NB4 (cell line): ENCODE measurements at places on chromosomes 5 and 9.

- no peak for DNase-seq
Measured at GRCh38 chr5:81226949-81227348, 6.2 kb upstream of the CKMT2 start.

DNA sequence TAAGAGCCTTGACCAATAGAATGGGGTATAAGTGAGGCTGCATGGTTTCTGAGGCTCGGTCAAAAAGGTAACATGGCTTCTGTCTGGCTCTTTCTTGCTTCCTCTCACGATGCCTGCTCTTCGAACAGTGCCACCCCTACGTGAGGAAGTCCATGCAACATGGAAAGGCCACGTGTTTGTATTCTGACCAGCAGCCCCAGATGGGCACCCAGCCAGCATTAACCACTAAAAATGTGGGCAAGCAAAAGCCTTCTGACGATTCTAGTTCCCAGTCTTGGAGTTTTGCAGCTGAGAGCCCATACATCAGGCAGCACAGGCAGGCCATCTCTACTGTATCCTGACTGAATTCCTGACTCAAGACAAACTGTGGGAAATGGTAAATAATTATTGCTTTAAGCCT, 24.2 kb upstream of the NREP start:
- no peak for DNase-seq

DNA sequence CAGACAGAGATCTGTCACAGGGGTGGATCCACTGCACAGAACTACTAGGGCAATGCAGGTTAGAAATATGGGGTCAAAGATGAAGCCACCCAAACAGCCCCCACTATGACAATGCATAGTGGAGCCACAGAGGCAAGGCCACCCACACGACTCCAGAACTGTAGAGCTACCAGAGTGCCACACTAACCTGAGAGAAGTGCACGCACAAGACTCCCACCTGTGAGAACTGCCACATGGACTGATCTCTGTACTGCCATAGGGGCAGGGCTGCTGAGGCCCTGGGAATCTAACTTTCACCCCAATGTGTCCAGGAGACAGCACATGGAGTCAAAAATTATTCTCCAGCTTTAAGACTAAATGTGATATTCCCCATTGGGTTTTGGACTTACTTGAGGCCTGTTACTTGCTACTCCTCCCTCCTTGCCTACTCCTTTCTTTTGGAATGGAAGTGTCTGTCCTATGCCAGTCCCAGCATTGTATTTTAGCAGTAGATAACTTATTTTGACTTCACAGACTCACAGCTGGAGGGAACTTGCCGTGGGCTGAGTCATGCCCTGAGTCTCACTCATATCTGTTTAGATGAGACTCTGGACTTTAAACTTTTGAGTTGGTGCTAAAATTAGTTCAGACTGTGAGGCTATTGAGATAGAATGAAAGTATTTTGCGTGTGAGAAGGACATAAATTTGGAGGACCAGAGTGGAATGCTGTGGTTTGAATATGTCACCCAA, 853.3 kb downstream of the MAT2B start:
- DNase-seq: no peak

DNA sequence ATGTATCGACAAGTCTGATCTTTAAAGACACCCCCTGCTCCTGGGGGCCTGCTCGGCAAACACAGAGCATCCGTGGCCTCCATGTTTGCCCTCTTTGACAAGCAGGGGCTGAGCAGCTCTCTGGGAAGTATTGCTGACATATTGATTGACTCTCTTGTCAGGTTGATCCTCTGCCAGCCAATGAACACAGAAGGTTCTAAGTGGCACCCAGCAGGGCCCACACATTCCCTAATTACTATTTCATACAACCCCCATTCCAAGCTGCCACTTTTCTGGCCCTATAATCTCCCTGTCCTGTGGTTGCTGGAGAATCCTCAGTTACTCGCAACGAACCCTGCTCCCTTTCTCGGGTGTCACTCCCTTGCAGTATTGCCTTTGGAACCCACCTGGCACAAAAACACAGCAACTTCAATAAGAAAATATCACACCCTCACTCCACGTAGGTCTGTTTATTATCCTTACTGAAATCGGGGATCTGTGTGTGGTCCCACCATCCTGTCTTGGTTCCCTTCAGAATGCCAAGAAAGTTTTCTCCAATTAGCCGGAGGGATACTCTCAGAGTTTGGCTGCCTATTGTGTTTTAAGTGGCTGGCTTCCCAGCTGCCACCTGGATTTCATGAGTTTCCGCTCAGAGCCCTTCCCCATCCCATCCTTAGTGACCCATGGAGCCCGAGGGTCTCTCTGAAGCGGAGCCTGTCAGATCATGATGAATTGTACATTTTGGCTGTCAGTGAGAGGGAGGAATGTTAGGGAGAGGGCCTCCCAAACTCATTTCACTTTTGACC, 249.0 kb upstream of the WWC1 start:
- DNase-seq: no peak

DNA sequence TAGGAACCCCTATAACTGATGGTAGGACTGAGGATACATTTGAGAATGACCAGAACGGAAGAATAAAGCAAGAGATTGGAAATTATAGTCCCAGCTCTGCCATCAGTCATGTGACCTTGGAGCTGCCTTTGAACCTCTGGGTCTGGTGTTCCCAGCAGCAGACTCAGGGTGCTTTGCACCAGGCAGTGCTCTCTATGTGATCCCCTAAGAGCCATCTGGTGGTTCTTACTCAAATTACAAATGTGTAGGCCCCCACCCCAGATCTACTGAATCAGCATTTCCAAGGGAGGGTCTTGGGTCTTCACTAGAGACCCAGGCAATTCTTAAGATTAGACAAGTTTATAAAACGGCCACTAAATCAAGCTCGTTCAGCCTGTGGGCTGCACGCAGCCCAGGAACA, 40.2 kb upstream of the PRDM12 start:
- no peak for DNase-seq

DNA sequence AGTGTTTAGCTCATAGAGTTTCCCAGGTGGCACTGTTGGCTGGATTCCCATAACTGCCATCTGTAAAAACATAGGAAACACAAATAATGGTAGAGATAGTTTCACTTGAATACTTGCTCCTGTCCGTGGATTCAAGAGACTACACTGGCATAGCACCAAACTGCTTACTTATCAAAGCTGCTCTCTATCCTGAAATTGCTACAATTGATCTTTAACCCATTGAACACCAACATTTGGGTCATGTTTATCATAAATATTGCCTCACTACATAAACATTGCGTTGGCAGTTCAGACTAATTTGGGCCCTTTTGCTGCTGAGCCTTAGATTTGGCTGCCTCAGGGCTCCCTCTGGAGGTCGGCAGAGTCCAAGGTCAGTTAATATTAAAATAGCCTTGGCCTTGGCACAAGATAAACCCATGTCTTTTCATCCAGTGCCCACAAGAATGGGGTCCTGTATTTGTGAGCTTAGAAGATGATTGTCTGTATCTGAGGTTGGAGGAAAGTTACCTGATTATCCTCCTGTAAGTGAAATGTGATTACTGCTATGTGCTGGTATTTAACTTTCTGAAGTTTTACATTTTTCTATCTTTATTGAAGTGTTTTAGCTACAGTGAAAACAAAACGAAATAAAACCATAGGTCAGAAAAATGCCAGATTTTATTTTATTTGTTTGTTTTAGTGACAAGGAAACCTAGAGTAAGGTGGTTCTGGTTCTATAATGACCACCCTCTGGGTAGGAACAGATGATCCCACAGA, 4.0 kb upstream of the RANBP3L start:
- peak; percentile 71 for DNase-seq

DNA sequence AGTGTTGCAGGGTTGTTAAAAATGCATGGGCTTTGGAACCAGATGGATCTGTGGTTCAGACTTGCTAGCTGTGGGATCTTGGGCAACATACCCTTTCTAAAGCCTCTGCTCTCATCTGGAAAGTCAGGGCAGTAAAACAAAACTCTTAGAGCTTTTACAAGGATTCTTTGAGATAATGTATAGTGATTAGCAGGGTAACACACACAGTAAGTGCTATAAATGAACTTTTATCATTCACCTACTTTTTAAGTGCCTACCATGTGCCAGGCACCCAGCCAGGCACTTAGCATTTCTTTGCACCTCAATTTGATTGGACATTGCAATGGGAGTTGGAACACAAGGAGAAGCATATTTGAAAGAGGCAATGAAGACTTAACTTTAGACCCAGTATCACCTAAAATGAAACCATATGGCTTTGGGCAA, 208.6 kb upstream of the PAPPA start:
- DNase-seq: no peak

DNA sequence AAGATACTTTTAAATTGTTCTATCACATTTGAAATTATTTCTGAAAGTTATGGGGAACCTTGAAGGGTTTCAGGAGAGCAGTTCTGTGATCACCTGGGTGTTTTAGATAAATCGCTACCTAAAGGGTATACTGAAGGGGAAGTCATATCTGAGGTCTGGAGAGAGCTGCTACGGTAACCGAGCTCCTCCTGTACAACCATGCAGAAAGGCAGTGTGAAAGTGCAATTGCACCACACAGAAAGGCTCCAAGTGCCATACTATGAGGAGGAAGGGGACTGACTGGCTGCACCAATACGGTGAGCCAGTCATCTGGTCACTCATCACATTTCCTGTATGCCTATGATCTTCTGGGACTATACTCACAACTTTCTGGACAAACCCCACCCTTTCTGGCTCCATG, 241.4 kb upstream of the SLC24A2 start:
- DNase-seq: no peak

DNA sequence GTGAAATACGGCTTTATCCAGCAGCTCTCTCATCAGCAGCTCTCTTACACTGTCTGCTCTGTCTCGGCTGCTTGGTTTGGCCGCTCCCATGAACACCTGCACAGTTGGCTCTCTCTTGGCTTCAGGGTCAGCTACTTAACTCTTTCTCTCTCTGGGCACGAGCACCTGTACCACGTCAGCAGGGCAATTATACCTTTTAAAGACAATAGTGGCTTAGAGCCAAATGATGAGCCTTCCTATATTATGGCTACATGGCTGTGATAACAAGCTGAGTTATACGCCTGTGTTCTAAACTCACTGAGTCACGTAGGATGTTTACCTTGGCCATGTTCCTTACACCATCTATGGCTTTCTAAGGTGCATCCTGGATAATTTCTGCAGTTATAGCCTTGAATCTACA, 69.2 kb upstream of the CTNND2 start:
- no peak for DNase-seq

DNA sequence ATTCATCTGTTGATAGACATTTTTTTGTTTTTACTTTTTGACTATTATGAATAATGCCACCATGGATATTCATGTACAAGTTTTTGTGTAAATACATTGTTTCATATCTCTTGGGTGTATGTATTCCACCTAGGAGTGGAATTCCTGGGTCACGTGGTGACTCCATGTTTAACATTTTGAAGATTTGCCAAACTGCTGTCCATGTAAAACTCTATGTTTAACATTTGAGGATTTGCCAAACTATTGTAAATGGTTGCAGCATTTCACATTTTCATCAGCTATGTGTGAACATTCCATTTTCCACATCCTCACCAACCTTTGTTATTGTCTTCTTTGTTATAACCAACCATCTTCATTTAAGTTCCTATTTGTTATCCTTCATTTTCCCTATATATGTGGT, 12.2 kb downstream of the TMEFF1 start:
- no peak for DNase-seq

GRCh38 chr5:81268521-81269196, 32.7 kb upstream of the ZCCHC9 start:
- peak; percentile 14 for DNase-seq

GRCh38 chr9:19690128-19690527, 98.7 kb downstream of the SLC24A2 start:
- no peak for DNase-seq

- DNase-seq: no peak
Measured at GRCh38 chr5:162274679-162275078, 207.1 kb downstream of the GABRG2 start.

DNA sequence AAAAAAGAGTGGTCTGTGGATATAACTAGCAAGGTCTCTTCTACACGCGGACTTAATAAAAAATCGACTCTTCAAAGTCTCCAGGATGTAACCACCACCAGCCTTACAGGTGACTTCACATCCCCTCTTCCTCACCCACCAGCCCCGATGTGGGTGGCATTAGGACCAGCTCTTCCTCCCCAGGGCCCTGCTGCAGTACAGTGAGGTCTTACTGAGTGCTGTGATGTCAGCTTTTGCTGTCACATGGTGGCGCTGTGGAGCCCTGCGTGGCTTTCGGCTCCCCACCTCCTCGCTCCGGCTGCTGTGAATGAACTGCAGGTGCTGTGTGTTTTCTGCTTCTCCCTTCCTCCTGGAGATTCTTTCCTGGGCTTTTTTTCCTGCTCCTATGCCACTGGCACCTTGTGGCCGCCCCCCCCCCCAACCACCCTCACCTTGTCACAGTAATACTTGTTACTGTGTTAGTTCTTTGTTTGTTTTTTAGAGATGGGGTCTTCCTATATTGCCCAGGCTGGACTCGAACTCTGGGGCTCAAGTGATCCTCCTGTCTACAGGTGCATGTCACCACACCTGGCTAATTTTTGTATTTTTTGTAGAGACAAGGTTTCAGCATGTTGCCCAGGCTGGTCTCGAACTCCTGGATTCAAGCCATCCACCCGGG, 15.8 kb upstream of the RAPGEF1 start:
- DNase-seq: peak; percentile 84

- no peak for DNase-seq
Measured at GRCh38 chr5:54884195-54884536, 101.2 kb downstream of the ESM1 start.
